ENCODE measurements at places on chromosomes 3 and 15. TPM values are rescaled to one million over a fixed set of nuclear protein-coding genes. Genes with fewer than 3 reads are reported as not detected.

The CISH gene
- total RNA-seq: 242 TPM

The KBTBD13 gene
- total RNA-seq: not detected

- DNase-seq: peak; percentile 9
These were observed 64.2 kb downstream of the TBC1D5 start for GRCh38 chr3:17678116-17678741.

DNA sequence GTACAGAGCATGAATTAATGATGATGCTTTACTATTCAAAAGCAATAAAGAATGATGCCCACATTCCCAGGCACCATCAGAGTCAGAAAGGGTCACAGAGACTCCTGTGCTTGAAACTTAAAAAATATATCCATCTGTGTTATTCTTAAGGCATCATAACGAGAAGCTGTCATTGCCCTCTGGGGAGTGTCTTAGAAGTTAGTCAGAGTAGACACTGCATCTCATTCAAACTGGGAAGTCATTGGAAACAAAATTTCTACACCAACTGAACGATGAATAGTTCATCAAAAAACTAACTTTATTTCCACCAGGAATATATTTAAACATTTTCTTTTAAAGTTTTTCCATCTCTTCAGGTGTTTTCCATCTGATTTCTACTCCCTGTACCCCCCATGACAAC lies 122.9 kb downstream of the RFTN1 start:
- no peak for DNase-seq

- no peak for DNase-seq
These were observed 29.4 kb downstream of the ITGA11 start for GRCh38 chr15:68402432-68403160.

- peak; percentile 57 for DNase-seq
These were observed 460 bp upstream of the ZMAT3 start for GRCh38 chr3:179072100-179072438.

The CACNA2D3 gene
- total RNA-seq: not detected
